ENCODE measurements at places on chromosomes 6 and 20. TPM values are rescaled to one million over a fixed set of nuclear protein-coding genes. Genes with fewer than 3 reads are reported as not detected.

Gene DCDC2
- polyA plus RNA-seq: not detected

Gene ZC3H12D
- 0.05 TPM for polyA plus RNA-seq

Gene SOX18
- polyA plus RNA-seq: not detected

Gene ZSCAN23
- 2.0 TPM for polyA plus RNA-seq

Gene CNKSR3
- 1.6 TPM for polyA plus RNA-seq

Gene UNC5CL
- 0.10 TPM for polyA plus RNA-seq

Gene PRDM13
- polyA plus RNA-seq: 0.02 TPM

Gene SGK2
- polyA plus RNA-seq: 0.57 TPM

Gene PGC
- polyA plus RNA-seq: not detected

Gene ADGRB3
- 0.12 TPM for polyA plus RNA-seq

Gene HMGCLL1
- 0.05 TPM for polyA plus RNA-seq

Gene MYLK2
- 0.31 TPM for polyA plus RNA-seq

Gene MAP7
- polyA plus RNA-seq: 0.76 TPM

Gene PSORS1C1
- polyA plus RNA-seq: 3.0 TPM

Gene TOX2
- 6.1 TPM for polyA plus RNA-seq

Gene SUMO4
- not detected for polyA plus RNA-seq

Gene OPN5
- not detected for polyA plus RNA-seq

Gene UBD
- not detected for polyA plus RNA-seq

Gene SRPK1
- 10.6 TPM for polyA plus RNA-seq

Gene CD83
- polyA plus RNA-seq: 2.0 TPM

Gene SLC17A2
- polyA plus RNA-seq: not detected

Gene CCN6
- polyA plus RNA-seq: not detected

Gene TP53TG5
- not detected for polyA plus RNA-seq

Gene RSPH9
- 0.05 TPM for polyA plus RNA-seq

Gene NDUFAF4
- 16.7 TPM for polyA plus RNA-seq

Gene RAB44
- polyA plus RNA-seq: 0.12 TPM

Gene GRM1
- polyA plus RNA-seq: 0.05 TPM

Gene GNRH2
- polyA plus RNA-seq: 0.31 TPM

Gene OR2W1
- not detected for polyA plus RNA-seq

Gene ANKRD66
- polyA plus RNA-seq: not detected

Gene ZSCAN31
- 1.9 TPM for polyA plus RNA-seq

Gene SSTR4
- not detected for polyA plus RNA-seq

Gene DEFB127
- polyA plus RNA-seq: not detected

Gene AIF1
- not detected for polyA plus RNA-seq

Gene TBC1D22B
- polyA plus RNA-seq: 5.3 TPM

Gene C4A
- 9.9 TPM for polyA plus RNA-seq

Gene MAFB
- 0.05 TPM for polyA plus RNA-seq

Gene VIP
- 2.5 TPM for polyA plus RNA-seq

Gene KCNK15
- 0.10 TPM for polyA plus RNA-seq

Gene CRISP2
- polyA plus RNA-seq: not detected

Gene OR2H2
- not detected for polyA plus RNA-seq

Gene TMEM170B
- polyA plus RNA-seq: 0.65 TPM

Gene ATRN
- 48.4 TPM for polyA plus RNA-seq

Gene RAB22A
- polyA plus RNA-seq: 10.7 TPM

Gene FOXP4
- polyA plus RNA-seq: 2.5 TPM

Gene ESR1
- polyA plus RNA-seq: not detected

Gene RHAG
- not detected for polyA plus RNA-seq

Gene TSPO2
- not detected for polyA plus RNA-seq

Gene ASIP
- 0.15 TPM for polyA plus RNA-seq

Gene ARMH2
- not detected for polyA plus RNA-seq

Gene TRAPPC3L
- 0.03 TPM for polyA plus RNA-seq

Gene BIRC7
- polyA plus RNA-seq: not detected
